ENCODE measurements at places on chromosomes 16 and 17.

DNA sequence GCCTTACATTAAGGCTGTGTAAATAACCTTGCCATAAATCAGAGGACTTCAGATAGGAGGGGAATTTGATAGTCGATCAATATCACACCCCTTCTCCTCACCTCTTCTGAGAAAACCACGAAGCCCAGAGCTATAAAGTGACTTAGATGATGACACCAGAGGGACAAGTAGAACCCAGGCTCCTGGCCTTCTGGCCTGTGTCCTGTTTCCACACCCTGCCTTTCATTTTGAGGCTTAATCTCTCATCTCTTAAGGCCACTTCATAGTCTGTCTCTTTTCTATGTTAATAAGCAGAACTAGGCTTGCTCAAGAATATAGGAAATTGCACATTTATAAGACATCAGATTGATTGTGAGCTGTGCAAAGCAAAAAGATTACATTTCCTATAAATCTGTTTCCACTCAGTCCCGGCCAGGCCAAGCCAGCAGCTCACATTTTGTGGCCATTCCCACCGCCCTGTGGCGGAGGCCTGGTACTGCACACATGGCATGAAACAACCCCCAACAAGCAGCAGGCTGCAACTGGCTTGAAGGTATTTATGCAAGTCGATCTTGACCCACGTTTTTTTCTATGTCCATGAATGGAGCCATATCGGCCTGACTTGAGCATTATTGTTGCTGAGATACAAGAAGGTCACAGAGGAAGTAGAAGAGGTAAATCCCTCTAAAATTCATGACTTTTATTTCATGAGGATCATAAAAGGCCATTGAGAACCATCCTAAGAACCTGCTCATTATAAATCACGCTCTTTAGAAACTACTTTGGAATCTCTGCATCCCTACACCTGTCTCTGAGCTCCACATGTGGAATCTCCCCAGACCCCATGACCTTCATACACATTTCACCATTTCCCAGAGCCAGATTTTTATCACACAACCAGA is 93.7 kb downstream of the PMP22 start:
- DNase-seq = peak; percentile 56

- no peak for DNase-seq
These were observed 15.0 kb downstream of the SLC38A8 start for GRCh38 chr16:84027625-84028024.

DNA sequence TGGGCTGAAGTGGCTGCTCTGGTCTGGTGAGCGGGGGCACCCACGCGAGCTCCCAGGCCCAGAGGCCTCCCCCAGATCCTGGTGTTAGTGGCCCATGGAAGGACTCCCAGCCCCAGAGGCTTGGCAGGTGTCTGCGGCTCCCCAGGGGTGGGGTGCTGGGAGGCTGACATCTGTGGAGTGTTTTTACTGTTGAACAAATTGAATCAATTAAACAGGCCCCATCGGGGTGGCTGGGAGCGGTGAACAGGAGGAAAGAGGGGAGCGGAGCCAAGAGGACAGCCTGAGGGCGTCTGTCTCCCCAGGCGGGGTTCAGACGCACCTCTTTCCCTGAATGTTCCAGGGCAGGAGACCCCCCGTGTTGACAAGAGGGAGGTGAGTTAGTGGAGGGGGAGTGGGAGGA is 29.9 kb downstream of the ACTG1 start:
- DNase-seq = no peak

DNA sequence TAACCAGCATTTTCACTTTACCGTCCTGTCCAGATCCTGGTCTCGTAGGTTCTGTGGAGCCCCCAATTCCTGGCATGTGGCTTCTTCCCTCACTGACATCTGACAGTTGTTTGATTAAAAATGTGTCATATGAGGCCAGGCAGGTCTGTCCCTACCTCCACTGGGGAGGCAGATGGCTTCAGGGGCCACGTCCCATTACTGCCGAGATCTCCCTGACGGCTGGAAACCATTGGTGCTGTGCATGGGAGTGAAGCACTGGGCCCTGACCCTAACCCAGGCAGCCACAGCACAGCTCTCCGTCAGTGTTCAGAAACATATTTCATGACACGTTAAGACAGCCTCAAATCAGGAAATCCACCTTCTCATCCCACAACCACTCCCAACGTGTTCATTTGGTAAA is 77.5 kb downstream of the GNAO1 start:
- DNase-seq = no peak

- peak; percentile 78 for DNase-seq
These were observed 121.7 kb downstream of the MYO1D start for GRCh38 chr17:32755045-32755805.

GRCh38 chr17:3004925-3005324 is 58.5 kb downstream of the OR1D5 start:
- DNase-seq = no peak

GRCh38 chr16:70659546-70659945 is 13.2 kb downstream of the IL34 start:
- DNase-seq = no peak

- no peak for DNase-seq
These were observed 16.8 kb downstream of the IL4R start for GRCh38 chr16:27330542-27330941.

DNA sequence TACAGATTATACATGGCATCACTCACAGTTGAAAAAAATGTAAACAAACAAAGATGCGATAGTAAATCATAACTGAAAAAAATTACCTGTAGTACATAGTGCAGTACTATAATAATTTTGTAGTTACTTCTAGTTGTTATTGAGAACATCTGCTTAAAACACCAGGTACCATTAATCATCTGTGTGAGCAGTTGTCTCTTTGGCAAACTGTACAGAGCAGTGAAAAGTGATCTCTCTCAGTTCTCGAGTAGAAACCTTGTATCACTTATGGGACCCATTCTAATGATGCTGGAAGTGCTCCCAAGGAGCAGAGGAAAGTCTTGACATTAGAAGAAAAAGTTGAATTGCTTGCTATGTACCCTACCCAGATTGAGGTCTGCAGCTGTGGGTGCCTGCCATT is 8.9 kb upstream of the TENT4B start:
- no peak for DNase-seq

GRCh38 chr17:56913353-56913866 is 439 bp downstream of the TRIM25 start:
- DNase-seq = no peak

DNA sequence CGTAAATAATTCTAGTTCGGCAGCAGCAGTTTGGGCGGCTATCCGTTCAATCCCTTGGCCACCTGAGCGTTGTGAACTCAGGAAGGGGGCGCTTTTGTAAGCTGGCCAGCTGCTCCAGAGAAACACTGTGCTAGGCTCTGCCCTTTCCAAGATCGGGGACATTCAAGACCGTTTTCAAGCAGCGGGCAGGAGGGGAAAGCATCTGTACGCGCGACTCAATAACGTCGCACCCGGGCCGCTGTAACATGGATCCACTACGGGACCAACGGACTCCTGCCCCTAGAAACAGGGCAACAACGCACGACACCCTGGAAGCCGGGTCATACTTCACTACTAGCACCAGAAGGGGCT is 463 bp downstream of the TOP2A start:
- DNase-seq = peak; percentile 46

DNA sequence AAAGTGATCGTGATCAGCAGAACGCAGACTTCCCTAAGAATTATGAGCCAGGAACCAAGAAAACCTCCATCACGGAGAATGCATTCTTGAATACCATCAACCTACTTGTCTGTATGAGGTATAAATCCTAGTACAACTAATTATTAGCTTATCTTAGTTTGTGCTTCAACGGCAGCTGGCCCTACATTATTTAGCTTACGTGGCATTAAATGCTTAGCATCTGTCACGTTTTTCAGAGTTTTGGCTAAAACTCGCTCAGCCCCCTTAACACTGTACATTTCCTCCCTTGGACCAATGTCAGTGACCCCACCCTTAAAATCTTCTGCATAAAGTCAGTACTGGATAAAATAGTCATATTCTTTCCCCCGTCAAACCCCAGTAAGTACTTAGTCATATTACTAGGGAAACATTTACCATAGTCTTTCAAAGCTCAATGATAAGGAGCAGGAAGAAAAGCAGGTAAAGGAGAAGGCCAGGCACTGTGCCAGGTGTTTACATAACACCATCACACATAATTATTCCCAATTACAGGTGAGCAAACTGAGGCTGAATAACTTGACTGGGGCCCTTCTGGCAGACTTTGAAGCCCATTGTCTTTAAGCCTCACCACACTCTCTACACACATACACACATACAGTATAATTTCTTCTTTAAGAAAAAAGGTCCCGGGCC is 16.6 kb upstream of the TXNDC11 start:
- no peak for DNase-seq

GRCh38 chr17:63040816-63041215 is 74.8 kb downstream of the TANC2 start:
- no peak for DNase-seq

- no peak for DNase-seq
These were observed 5.2 kb upstream of the RNF135 start for GRCh38 chr17:30965686-30966085.

DNA sequence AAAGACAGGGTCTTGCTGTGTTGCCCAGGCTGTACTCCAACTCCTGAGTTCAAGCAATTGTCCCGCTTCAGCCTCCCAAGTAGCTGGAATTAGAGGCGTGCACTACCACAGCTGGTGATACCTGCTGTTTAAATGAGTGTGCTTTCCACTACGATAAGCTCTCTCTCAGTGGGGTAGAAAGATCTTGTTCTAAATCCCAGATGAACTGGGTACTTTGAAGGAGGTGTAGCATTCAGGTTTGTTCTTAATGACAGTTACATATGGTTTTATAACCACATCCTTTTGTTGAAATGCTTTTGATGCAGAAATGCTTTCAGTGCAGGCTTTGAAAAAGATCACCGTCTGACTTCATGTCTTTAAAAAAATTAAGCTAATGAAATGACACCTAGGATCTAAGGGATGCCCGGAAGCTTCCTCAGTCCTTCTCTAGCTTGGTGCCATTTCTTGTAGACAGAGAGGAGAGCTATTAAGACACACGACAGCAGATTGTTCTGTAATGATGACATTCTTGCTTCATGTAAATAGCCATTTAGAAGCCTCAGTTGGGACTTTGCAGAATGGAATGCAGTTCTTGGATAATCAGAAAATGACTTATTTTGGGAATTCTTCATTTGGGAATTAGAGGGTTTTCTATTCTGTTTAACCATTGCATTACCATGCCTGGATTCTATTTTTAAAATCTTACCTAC is 19.5 kb downstream of the PMM2 start:
- no peak for DNase-seq

DNA sequence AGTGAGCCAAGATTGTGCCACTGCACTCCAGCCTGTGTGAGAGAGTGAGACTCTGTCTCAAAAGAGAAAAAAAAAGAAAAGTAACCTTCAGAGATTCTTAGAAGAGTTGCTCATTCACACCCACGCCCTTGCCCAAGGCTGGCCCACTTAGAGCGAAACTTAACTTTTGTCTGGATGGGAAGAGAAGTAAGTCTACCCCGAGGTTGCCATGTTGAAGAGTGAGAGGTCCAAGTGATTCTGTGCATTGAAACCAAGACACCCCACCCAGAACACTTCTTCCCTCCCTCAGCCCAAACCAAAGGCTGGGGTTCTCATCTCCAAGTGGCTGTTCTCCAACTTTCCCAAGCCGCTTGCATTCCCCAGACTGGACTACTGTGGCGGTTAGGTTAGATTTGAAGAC is 2.4 kb upstream of the CISD3 start:
- no peak for DNase-seq

DNA sequence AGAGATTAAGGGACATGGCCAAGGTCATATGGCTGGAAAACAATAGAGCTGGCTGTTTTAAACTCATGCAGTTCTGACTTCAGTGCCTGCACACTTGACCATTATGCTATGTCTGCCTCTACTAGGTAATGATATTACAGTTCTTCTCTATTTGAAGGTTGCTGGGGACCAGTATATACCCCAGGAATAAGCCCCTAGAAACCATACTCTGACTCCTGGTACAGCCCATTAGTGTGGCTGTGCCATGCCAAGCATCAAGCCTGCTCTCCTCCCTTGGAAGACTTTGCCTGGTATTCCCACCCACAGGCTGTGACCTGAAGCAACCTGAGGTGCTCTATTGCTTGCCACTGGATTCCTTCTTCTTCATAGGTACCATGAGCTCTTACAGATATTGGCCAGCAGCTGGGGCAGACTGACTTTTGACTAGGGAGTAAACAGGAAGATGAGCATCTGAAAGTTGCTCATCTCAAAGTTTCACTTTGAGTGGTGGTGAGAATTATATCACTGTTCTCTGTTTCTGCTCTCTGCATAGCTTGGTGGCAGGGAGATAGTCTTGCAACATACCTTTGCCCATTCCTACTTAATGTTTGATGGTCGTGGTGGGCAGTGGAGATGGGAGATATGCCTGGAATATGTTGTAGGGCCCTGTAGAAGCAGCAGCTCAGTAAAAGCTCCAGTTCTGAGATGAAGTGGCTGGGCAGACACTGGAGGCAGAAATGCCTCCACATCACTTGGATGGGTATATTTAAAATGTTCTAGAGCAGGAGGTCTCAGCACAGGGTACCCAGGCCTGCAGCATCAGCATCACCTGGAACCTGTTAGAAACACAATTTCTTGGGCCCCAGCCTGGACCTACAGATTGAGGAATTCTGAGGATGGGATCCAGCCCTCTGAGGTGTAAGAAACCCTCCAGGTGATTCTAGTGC is 274.7 kb downstream of the HS3ST4 start:
- no peak for DNase-seq

DNA sequence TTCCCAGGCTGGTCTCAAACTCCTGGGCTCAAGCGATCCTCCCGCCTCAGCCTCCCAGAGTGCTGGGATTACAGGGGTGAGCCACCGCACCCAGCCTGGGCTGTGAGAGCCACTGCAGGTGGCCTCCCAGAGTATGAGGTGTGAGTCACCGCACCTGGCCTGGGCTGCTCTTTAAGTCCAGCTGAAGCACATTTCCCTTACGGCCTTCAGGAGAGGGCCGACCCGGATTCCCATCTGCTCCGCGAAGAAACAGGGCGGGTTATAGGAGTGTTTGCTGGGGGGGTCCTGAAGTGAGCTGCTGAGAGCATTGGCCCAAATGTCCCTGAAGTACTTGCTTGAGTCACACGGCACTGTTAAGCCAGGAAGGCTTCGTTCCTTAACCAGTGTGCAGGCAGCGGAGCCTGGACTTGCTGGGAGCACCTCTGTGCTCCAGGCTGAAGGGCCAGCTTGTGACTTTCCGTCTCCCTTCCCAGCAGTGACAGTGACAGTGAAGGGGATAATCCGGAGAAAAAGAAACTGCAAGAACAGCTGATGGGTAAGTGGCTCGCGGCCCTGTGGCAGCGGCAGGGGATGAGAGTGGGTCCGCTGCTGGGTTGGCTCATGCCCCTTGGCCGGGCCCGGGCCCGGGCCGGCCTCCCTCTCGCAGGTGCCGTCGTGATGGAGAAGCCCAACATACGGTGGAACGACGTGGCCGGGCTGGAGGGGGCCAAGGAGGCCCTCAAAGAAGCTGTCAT is 7.2 kb downstream of the VPS4A start:
- no peak for DNase-seq

DNA sequence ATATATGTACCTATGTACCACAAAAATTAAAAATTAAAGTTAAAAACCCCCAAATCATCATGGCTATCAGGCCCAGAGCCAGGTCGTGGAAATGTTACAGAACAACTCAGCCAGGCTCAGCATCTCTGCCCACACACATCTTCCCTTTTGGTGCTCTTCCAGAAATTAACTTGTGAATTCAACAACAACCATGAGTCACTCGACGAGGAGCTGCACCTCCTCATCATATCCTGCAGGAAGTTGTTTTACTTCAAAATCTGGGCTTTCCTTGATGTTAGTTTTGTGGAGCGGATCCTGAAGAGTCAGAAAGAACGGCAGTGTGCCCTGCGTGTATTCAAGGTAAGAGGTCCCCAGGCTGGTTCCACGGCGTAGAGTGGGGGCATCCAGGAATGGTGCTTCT is 10.6 kb downstream of the FBXO39 start:
- DNase-seq = no peak

- DNase-seq = peak; percentile 53
These were observed 2.3 kb upstream of the SOX9 start for GRCh38 chr17:72118335-72119076.

- DNase-seq = no peak
These were observed 42.1 kb downstream of the MPRIP start for GRCh38 chr17:17084317-17084835.
